CD4-positive, alpha-beta T cell treated with Interleukin-17A for 1 hour (primary cell): ENCODE measurements at places on chromosomes 12 and 14.
A peak's percentile ranks its signal among the peaks of the same experiment; 100 is the strongest.

GRCh38 chr12:32995623-32996022 lies 99.0 kb upstream of the PKP2 start:
- no peak for DNase-seq

- no peak for DNase-seq
These were observed 73.2 kb downstream of the FERMT2 start for GRCh38 chr14:52877628-52878027.

DNA sequence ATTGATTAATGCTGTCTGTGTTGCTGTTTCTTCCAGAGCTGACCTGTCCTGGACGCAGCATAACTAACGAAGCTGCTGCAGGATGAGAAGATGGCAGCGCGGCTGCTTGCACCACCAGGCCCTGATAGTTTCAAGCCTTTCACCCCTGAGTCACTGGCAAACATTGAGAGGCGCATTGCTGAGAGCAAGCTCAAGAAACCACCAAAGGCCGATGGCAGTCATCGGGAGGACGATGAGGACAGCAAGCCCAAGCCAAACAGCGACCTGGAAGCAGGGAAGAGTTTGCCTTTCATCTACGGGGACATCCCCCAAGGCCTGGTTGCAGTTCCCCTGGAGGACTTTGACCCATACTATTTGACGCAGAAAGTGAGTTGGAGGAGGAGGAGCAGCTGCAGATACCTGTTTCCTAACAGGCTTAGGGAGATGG lies 71.7 kb downstream of the SCN8A start:
- no peak for DNase-seq

GRCh38 chr12:48998497-48999353 lies 450 bp downstream of the DDN start:
- DNase-seq, result peak; percentile 25

- DNase-seq, result no peak
These were observed 7.0 kb downstream of the NACA start for GRCh38 chr12:56718149-56718548.

DNA sequence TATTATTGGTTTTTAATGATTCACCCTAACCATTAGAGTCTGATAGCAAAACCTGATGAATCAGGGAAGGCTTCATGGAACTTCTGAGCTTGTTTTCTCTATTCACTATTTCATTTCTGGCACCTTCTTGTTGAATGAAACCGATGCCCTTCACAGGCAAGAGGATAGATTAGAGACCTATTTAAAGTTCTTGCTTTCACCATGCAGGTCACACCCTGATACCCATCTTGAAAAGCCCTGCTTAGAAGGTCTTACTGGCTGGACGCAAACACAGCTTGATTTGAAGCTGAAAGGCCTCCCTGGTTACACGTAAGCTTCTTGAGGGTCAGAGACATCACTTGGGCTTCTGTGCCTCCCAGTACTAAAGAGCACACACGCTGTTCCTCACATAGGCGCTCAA lies 29.2 kb downstream of the TMEM229B start:
- DNase-seq, result no peak

DNA sequence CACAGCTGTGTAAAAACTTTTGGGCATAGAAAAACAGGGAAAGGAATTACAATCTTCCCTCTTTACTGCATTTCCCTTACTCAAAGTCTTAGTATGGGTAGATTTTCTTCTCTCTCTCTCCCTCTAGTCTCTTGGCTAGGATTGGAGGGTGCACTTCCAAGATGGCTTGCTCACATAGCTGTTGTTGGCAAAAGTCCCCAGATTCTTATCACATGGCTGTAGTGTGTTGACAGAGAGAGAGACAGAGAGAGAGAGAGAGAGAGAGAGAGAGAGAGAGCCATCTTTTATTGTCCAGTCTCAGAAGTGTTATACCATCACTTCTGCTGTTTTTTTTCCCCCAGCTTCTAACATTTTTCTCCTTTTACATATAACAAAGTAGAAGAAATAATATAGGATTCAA lies 6.3 kb upstream of the OR4E2 start:
- DNase-seq, result no peak

- no peak for DNase-seq
These were observed 42.1 kb downstream of the B4GALNT3 start for GRCh38 chr12:501722-502447.

DNA sequence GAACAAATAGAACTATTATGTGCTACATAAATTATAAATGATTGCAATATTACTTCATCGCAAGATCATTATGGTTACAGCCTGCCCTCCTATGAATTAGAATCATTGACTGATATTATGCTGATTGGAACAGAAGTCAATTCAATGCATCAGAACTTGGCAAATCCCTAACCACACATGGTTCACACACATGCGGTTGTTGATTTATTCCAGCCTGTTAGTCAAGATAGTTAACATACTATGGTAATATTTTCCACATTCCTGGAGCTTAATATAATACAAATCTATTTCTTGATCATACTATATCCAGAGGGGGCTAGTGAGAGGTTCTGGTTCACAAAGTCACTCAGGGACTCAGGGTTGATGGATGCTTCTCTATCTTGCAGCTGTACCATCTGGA lies 9.7 kb upstream of the CACNA1C start:
- no peak for DNase-seq

DNA sequence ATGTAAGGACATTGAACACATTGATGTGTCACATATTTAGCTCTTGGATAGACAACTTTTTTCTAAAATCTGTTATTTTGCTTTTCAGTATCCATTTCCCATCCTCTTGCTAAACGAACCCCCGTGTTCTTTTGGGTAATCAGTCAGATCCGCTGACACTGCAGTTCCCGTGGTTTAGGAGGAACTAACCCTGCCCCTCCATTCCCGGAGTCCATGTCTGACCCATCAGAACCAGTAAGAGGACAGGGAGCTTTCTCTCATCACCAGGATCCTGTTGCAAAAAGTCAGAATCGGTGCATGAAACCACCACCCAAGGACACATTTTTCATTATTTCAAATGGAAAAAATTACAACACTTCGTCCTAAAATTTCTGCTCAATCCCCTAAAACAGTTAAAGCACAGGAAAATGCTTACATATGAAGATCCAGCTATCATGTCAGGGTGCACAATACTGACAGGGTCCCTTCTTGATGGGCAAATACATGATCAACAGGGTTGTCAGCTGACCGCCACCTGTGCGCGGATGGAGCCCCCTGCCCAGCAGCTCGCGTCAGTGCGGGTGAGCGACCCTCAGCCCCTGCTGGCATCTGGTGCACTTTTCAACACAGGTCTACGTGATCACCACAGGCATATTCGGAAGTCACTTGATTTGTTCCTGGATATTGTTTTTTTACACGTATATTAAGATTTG lies 276.8 kb downstream of the ADGRD1 start:
- no peak for DNase-seq

DNA sequence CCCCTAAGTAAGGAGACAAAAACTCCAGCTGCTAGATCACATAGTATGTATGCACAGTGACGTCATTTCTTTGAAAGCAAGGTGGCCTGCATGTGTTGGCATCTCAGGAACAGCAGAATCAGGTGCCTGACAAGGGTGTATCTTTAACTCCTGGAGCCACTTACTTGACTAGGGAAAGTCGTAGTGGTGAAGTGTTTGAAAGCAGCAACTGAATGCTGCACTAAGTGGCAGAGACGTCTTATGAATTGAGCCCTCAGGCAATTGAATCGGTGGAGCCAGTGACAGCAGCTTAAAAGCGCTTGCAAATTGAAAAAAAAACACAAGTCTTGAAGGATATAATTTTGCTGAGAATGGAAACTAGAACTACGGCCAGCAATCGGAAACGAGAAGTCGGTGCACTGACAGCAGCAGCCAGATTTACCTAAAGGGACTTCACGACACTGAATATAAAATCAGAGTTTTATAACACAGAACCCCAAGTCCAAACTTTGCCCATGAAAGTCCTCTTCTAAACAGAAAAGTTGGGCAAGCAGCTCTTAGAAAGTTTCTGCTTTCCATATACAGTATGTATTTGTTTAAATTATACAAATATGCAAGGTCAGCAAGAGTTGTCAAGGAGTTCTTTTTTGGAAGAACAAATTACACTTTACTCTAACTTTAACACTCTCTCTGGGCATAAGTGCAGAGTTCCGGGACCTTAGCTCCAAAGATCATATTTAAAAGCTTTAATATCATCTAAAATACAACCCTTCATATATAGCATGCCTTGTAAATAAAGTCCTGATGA lies 1.1 kb downstream of the IGF1 start:
- DNase-seq, result no peak

GRCh38 chr12:118137148-118137678 lies 1.3 kb downstream of the PEBP1 start:
- no peak for DNase-seq

GRCh38 chr12:90969851-90970250 lies 14.9 kb upstream of the CCER1 start:
- no peak for DNase-seq
